Progenitor cell of endocrine pancreas (in vitro differentiated cells): ENCODE measurements at places on chromosomes 16 and 17. TPM values are rescaled to one million over a fixed set of nuclear protein-coding genes. Genes with fewer than 3 reads are reported as not detected.
A peak's percentile ranks its signal among the peaks of the same experiment; 100 is the strongest.

DNA sequence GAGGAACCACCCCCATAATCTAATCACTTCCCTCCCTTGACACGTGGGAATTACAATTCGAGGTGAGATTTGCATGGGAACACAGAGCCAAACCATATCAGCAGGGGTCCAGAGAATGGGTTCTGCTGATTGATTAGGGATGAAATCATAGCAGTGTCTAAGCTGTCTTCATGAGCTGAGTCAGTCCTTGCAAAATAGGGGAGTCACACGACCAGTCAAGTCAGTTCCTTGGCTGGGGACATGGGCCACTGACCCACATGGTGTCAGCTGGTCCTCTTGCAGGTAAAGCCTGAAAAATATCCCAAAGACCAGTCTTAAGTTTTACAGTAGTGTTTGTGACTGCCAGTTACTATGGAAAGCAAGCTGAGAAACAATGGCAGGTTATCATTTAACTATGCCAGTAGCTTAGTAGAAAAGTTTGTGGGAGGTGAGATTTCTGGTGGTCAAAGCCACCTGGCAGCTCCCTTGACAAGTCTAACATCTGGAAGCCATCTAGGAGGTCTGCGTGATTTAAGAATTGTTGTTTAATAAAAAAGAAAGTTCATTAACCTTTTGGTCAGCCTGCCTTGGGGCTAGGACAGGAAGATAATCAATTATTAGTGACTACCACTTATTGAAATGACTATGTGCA lies 15.7 kb upstream of the ATF7IP2 start:
- no peak for DNase-seq

DNA sequence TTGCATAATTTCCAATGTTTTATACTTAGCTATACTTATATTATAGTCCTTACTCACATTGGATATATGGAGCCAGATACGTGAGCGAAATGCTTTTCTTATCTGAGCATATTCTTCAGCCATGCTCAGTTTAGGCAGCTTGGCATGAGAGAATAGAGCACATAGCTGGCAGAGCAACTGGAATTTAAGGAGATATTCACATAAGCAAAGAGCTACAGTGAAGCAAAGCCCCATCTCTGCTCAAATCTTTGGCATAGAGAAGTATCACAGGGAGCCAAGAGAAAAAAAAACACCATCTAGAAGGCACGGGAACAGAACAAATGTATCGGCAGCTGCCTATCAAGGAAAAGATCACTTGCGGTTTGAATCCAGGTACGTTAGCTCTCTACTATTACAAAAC lies 734.2 kb upstream of the KIF2B start:
- no peak for DNase-seq

DNA sequence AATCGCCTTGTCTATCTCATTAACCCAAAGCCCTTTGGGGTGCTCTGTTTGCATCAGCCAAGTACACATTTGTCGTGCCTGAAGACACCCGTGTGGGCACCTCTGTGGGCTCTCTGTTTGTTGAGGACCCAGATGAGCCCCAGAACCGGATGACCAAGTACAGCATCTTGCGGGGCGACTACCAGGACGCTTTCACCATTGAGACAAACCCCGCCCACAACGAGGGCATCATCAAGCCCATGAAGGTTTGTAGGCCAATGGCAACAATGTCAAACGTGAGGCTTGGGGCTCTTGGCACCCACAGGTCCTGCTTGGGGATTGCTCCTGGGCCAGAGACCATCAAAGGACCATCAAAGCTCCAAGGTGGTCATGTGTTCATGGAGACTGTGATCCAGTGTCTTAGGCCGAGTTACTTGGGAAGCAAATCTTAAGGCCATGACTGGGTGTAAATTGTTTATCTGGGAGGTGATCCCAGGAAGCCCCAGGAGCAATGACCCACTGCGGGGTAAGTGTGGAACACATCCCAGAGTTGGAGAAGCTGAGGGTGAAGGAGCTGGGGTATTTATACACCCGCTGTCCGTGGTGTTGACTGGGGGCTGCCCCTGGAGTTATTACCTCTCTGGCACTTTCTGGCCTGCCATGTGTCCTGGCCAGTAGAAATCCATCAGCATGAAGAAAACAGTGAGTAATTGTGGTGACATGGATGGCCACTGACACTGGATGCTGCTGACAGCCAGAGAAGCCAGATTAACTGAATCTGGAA lies 24.0 kb downstream of the CDH5 start:
- no peak for DNase-seq

Gene ZNF469
- 0.05 and 0.07 TPM in 2 replicates for total RNA-seq

DNA sequence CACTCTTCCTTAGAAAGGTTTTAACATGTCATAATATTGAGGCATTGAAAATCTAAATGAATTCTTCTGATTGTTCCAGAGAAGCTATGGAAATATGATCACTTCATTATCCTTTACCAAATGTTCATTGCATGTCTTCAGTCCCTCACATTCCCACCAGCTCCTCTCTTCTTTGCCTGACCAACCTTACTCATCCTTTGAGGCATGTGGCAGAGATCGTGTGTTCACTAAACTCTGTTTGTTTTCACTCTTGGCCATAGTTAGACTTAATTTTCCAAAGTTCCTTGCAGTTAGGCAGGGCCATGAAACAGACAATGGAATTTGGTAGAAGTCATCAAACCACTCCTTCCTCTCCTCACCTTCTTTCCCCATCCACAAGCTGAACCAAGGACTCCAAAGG lies 266.5 kb upstream of the HSBP1 start:
- DNase-seq, result no peak

DNA sequence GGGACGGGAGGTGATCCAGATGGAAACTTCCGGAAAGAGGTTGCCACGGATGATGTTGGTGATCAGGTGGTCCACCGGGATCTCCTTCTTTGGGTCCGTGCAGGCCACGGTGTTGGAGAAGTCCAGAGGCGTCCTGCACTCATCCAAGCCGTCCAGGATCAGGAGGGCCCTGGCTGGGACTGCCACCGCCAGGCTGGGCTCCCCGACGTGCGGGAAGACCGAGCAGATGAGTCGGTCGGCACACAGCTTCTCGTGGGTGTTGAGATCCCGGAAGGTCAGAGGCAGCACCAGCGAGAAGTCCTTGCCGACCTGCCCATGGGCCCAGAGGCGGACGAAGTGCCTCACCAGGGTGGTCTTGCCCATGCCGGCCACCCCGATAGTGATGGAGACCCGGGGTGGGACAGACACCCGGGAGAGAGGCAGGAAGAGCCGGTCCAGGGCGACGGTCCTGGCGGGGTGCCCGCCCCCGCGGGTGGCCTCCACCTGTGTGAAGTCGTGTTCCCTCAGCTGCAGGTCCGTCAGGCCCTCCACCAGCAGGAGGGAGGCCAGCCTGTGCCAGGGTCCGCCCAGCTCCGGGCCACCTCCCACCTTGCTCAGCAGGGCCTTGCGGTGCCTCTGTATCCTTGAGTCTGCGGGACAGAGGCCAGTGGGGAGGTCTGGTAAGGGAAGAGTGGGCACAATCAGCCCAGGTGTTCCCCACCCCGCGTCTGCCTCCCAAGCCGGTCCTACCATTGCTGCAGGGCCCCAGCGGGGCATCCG lies 12.9 kb downstream of the NLRC3 start:
- DNase-seq, result no peak

Gene IRX5
- total RNA-seq, result 1.2 and 1.6 TPM in 2 replicates

GRCh38 chr17:54626146-54626703 lies 274.4 kb upstream of the TOM1L1 start:
- no peak for DNase-seq

GRCh38 chr17:81917565-81918332 lies at the start of gene SIRT7:
SIRT7 (minus strand) TSS chr17:81918176; CDS start chr17:81918131, 45 bp downstream.
- DNase-seq, result peak; percentile 59

DNA sequence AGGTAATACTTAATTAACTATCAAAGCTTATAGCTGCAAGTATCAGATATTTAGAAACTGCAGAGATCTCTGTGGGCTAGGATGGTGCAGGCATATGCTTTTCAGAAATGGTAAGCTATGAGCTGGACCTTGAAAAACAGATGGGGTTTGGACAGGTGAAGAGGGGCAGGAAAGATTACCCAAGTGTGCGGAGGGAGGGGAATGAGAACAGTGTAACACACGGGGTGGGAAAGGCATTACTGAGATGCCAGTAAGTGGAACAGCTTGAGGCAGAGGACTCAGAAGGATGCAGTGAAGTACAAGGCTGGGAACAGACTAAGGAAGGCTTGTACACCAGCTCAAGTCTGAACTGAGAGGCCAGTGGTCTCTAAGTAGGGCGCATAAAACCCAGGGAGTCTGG lies 22.1 kb upstream of the EVPL start:
- DNase-seq, result no peak

DNA sequence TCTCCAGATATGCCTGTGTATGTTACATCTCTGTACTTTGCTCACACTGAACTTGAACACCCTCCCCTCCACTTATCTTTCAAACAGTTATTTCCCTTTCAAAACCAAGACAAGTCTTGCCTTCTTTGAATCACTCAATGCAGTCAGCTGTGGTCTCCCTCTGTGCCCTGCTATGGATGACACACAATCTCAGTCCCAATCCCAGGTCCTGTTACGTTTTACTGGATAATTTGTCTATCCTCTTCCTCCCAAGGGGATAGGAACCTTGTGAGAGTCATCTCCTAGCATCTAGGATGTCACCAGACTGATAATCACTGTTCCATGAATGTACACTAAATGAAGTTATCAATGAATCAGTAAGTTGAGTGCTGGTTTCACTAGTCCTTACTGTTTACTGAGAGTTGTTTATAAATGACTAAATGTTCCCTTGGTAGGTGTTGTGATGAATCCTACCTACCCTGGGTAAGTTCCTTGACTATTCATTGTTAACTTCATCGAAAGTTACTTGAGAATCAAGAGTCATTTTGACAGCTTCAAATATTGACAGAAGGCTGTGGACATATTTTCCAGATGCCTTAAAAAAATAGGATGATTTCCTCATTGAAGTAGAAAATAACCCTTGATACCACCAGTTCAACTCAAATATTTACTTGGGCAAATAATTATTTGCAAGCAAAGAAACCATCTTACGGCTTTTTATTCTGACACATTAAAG lies 244.9 kb downstream of the PRKCA start:
- DNase-seq, result no peak

Gene TNFSF12
- 9.4 and 10.7 TPM in 2 replicates for total RNA-seq

GRCh38 chr17:65902155-65902554 lies 289.8 kb downstream of the CEP112 start:
- DNase-seq, result no peak

Gene EXOC3L1
- total RNA-seq, result not detected in 2 replicates

DNA sequence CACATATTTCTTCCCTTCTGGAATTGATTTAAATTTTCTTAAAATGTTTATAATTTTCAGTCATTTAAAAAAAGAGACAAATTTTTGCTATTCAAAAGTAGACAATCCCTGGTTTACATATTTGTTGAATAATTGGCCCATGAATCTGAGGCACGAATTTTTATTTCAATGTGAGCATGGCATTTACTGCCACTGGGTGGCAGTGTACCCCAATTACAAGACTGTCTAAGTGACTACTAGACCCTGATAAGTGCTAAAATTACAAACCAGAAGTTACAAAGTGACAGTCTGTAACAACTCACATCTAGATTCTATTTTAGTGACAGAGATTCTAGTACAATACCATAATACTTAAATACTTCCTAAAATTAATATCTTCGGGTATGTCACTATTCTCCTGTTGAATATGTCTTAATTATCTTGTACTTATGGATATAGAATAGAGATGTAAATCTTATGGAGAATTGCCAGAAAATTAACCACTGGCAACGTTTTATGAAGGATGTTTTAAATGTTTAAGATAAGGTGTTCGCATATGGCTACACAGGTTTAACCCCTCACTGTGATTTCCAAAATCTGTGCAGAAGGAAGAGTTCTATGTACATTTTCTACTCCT lies 235.8 kb downstream of the MAP2K4 start:
- DNase-seq, result no peak

DNA sequence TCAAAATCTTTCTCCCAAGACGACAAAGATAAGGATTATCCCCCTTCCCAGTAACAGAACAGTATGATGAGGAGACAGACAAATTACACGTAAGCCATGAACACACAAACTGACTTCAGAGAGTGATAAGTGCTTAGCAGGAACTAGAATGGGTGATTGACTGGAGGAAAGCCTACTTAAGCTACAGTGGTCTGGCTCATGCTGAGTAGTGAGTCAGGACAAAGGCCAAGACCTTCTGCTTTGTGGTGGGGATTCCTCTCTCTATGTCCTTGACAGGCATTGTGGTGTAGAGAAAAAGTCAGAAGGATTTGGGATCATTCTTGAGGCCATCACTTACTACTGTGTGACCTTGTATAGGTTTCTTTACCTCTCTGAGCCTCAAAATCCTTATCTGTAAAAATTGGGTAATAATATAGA lies 381.9 kb upstream of the CCL2 start:
- no peak for DNase-seq

GRCh38 chr16:65446427-65446826 lies 324.6 kb upstream of the CDH11 start:
- no peak for DNase-seq

Gene TXNL4B
- total RNA-seq, result 15.6 and 16.6 TPM in 2 replicates

Gene CPHXL2
- not detected in 2 replicates for total RNA-seq

DNA sequence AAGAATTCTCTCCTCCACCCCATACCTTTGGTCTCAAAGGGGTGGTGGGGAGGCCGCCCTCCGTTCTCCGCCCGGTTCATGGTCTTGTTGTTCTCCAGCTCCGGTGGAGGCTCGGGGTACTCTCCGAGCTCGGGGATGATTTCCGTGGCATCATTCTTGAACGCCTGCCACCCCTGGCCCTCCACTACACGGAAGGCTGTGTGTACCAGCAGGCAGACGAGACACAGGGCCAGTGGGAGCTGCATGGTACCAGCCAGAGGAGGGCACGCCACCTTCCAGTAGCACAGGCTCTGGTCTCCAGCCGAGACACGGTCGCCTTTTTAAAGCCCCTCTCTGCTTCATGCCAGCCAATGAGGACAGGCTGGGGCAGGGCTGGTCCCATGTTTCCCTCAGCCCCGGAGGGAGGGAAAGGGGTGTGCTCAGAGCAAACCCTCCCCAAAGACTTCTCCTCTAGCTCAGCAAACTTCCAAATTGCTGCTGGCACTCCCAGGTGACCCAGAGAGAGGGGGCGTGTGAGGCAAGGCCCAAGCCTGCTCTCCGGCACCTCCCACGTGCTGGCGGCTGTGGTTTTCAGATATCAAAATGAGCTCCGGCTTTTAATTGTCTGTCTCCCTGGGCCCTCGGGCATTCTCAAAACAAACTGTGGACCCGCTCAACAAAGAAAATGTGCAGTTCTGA lies at the start of gene SOST:
Gene SOST (minus strand): TSS at position 295 of the 678 bp plus-strand sequence. CDS start 50 bp downstream, at position 245.
- DNase-seq, result no peak

DNA sequence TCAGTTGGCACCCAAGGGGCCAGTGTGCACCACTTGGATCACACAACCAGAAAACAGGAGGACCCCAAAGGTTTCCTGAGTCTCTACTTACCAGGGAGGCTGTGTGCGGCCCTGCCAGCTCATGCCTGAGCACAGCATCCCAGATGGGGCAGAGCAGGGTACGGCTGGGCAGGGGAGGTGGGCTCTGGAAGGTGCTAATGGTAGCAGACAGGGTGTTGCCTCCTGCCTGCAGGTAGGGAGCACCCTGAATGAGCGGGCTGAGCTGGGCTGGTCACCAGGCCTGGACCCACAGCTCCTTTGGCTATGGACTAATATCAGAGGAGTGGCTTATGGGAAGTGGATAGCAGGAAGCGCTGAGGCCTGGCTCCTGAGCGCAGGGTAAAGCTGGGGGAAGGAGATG lies 14.6 kb downstream of the RECQL5 start:
- no peak for DNase-seq
